ENCODE measurements at places on chromosomes 1 and 21. TPM values are rescaled to one million over a fixed set of nuclear protein-coding genes. Genes with fewer than 3 reads are reported as not detected.

DNA sequence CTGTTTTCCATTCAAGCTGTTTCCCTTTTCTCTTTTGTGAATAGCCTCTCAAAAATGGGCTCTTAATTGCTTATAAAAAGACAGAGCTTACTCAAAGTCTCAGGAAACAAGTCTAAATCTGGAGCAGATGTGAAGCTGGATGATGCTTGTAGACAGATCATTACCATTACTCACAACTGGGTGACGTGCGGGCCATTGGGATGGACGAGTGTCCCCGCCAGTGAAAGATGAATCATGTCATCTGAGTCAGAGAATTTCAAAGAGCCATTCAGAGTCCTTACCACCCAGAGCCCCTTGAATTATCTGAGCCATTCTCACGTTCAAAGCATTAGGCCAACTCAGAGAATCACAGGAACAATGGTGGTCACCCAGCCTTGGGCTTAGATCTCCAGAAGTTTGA, 134.6 kb downstream of the HUNK start:
- peak; percentile 42 for DNase-seq

GRCh38 chr1:201456499-201457309, 12.3 kb downstream of the PHLDA3 start:
- DNase-seq, result peak; percentile 84

- no peak for DNase-seq
These were observed 53.6 kb upstream of the MUTYH start for GRCh38 chr1:45393718-45394302.

- no peak for DNase-seq
These were observed 21.9 kb downstream of the RAB3B start for GRCh38 chr1:51968632-51969031.

GRCh38 chr1:248818505-248819374, 7.0 kb downstream of the SH3BP5L start:
- no peak for DNase-seq

DNA sequence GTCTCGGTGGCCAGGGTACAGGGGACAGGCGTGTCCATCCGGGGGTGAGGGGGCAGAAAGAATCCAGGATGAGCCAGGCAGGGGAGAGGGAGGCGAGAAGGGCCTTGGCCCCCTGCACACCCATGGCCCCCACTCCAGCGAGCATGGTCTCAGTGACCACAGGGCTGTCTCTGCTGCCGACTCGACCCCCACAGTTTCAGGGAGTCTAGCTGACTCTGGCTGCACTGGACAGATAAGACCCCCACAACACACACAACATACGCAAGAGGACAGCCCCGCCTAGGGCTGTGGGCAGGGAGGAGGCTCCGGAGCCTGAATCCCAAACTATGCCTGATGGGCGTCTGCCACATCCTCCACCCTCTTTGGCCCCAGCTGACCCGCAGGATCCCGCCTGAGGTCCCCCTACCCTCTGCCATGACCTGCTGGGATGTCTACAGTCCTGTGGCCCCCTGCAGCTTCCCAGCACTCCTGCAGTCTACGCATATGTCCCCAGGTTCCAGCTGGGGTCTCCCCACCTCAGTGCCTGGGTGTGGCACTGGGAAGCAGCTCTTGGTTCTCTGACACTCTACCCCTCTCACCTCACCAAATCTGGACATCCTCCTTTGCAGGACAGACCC, 22.0 kb downstream of the WNT9A start:
- DNase-seq, result no peak

GRCh38 chr1:145944532-145944931, 13.3 kb downstream of the LIX1L start:
- no peak for DNase-seq

DNA sequence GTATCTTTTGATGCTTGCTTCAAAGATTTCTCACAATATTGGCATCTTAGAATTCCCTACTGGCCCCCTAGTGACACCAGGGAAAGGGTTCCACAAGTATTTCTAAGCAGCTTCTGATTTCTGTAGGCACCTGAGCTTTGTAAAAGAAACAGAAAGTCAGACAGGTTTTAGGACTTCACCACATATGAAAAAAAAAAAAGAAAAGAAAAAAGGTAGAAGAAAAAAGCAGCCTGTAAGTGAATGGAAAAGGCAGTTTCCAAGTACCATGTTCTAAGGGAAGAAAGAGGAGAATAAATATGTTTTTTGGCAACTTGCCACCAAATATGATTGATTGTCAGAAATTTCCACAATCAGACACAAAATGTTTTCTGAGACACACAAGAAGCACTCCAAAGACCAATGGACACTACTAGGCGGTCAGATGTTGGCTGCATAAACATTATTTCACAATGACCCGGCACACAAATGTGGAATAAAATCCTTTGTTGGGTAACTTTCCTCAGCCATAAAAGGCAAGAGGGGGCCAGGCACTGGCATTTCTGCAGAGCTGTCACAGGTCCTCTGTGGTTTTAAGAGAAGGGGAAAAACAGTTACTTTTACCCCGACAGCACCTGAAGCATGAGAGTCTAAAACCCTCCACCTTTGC, 12.7 kb upstream of the CPLANE2 start:
- no peak for DNase-seq

DNA sequence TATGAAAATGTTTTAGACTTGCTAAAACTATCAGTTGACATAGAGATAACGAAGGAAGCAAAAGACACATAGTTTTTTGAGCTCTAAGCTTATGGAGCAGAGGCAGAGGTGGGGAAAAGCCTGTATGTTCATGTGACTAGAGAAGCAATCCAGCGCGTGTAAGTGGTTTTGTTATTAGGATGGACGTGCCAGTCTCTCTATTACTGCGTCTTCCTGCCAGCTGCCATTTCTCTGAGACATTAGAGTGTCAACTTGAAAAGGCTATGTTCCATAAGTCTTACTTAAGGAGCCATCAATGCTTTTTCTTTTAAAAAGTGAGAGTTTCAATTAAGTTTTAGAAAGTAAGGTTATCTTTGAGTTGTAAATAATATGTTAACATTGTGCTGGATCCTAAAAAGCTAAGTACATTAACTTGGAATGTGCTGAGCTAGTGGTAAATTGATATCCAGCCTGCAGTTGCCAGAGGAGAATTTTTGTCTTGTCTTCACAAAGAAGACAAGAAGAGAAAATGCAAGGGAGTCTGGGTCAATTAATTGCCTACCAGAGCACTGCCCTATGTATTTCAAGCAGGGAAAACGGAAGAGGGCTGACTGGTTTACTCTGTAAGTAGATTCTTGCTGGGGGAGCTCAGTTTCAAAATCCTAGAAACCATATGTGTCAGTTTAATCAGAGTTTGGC, 161.8 kb upstream of the B3GALT2 start:
- no peak for DNase-seq

DNA sequence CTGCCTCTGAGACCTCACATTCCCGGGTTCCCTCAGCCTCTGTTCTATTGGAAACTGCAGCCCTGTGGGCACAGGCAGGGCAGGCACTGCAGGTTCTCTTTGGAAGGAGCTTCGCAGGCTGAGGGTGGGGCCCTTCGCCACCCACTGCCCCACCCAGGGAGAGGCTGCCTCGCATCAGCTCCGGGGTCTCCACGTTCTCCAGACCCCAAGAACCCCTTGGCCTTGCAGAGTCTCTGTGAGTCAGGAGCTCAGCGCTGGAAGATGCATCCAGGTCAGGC, 8.6 kb upstream of the C1orf159 start:
- DNase-seq, result no peak

DNA sequence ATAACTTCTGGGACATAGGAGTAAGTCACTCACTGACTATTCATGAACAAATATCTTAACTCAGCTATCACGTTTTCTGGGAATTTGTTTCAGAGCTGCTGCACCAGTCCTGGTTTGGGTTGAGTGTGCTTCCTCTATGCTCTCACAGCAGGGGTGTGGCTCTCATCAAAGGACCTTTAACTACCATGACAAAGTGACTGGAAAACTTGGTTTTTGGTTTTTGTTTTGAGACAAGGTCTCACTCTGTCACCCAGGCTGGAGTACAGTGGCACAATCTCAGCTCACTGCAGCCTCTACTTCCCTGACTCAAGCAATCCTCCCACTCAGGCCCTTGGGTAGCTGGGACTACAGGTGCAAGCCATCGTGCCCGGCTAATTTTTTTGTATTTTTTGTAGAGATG, 4.1 kb downstream of the ILDR2 start:
- no peak for DNase-seq

DNA sequence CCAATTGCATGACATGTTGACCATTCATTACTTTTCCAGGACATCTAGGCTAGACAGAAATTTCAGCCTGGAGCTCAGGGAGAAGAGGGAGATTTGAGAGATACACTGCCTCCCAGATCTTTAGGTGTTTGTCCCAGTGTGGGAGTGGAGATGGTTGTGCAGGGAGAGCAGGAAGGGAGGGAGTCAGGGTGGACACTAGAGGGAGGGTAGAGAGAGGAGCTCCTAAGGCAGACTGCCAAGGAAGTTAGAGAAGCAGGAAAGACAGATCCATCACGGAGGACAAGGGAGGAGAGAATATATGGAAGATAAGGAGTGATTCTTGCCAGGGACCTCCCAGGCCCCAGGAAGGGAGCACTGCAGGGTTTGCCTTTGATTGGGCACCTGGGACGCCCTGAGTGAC, 8.7 kb downstream of the CDCA8 start:
- DNase-seq, result no peak

DNA sequence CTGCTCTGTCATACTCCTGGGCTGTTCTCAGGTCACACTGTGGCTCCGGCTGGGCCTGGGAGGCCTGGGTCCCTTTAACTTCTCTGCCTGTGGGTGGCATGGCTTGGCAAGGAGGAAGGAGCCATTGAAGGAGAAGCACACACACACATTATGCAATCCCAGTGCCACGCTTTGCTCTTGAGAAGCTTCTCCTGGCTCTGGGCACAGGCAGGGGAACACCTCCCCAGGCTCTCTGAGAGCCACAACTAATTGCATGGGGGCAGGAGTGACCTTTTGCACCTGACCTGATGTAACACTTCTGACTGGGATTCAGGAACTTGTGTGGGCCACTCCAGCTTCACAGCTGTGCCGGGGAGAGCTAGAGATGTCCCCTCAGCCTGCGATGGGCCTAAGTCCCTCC, 23.1 kb downstream of the LGR6 start:
- DNase-seq, result no peak

- DNase-seq, result no peak
These were observed 20.9 kb downstream of the URB1 start for GRCh38 chr21:32371913-32372314.

GRCh38 chr1:33387625-33388024, 43.3 kb downstream of the PHC2 start:
- no peak for DNase-seq

DNA sequence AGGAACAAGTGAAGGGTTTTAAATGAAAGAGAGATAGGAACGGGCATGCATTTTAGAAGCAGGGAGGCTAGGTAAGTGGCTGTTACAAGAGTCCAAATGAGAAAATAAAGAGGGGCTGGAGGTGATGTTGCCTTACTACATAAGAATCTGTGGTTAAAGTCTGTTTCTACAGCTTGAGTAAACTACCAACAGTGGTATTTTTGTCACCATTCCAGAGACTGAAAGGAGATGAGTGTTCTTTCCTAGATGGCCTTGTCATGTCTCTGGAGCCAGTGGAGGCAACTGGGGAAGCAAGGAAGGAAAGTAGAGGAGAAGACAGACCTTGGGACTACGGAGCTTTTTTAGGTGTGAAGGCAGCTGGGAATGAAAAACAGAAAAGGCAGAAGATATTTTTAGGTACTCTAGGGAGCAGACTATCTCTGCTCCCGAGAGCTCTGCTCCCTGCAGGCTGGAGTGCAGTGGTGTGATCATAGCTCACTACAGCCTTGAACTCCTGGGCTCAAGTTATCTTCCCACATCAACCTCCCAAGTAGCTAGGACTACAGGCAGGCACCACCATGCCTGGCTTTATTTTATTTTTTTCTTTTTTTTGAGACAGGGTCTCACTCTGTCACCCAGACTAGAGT, 12.2 kb downstream of the HDAC1 start:
- no peak for DNase-seq

GRCh38 chr1:218436346-218436745, 91.2 kb downstream of the TGFB2 start:
- DNase-seq, result no peak

GRCh38 chr1:59673573-59674450, 140.9 kb upstream of the HOOK1 start:
- no peak for DNase-seq

DNA sequence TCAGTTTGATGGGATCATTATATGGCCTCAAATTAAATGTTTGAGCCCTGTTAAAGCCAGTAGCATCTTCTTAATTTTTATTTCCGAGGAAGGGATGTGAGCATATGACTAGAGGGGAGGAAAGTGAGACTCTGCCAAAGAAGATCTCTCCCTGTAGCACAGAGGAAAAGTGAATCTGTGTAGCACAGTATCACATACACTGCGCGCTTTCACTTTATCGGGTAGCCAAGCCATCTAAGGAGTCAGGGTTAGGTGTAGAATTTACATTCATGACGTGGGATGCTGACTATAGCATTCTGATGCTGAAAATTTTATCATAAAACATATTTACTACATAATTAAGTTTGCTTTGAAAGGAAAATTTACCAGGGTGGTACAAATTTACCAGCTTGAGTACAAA, 24.0 kb downstream of the LRRC8D start:
- no peak for DNase-seq

- no peak for DNase-seq
These were observed 1017.6 kb downstream of the KCNT2 start for GRCh38 chr1:195590649-195591048.

DNA sequence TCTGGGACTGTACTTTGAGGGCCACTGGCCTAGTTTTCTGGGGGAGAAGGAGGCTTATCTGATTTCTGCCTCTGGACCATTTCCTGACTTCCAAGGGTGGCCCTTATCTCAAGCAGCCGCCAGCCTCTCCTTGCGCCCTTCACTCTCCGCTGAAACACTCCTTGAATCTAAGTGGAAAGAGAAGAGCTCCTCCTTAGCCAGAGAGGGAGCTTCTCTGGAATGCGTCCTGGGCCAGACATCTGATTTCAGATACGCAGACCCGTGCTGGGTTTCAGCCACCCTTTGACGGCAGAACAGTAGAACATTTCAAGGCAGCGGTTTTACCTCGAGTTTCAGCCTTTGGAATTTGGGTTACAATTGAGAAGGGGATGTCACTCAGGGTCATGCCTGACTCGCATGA, 308.0 kb downstream of the CAMTA1 start:
- no peak for DNase-seq

DNA sequence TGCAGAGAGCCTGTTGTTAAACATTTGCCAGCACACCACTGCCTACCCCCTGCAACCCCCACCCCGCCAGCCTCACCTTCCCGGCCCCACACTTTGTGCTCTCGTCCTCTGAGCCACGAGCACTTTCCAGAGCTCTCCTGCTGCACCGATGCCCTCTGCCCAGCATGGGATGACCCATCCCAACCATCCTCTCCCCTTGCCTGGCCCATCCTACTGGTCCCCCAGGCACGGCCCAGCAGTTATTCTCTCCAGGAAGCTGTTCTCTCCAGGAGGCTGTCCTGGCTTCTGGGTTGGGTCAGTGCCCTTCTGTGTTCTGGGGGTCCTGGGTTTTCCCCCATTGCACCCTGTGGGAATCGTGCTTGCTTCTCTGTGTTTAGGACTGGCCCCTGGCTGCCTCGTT, 60.1 kb upstream of the ABCG1 start:
- no peak for DNase-seq

GRCh38 chr1:19780267-19780877, 19.3 kb downstream of the TMCO4 start:
- no peak for DNase-seq

- no peak for DNase-seq
These were observed 9.5 kb downstream of the JAK1 start for GRCh38 chr1:64956733-64957441.

The OVAAL gene
- not detected for total RNA-seq

The KCNJ10 gene
- total RNA-seq, result not detected

The RIMKLA gene
- total RNA-seq, result 1.0 TPM

The ALG14 gene
- 1.4 TPM for total RNA-seq

The PRAMEF13 gene
- not detected for total RNA-seq

The AGBL4 gene
- 0.35 TPM for total RNA-seq

The MAB21L3 gene
- not detected for total RNA-seq

The BRINP3 gene
- 1.5 TPM for total RNA-seq

The LMOD1 gene
- not detected for total RNA-seq
